ENCODE measurements at places on chromosomes 2 and 18.

DNA sequence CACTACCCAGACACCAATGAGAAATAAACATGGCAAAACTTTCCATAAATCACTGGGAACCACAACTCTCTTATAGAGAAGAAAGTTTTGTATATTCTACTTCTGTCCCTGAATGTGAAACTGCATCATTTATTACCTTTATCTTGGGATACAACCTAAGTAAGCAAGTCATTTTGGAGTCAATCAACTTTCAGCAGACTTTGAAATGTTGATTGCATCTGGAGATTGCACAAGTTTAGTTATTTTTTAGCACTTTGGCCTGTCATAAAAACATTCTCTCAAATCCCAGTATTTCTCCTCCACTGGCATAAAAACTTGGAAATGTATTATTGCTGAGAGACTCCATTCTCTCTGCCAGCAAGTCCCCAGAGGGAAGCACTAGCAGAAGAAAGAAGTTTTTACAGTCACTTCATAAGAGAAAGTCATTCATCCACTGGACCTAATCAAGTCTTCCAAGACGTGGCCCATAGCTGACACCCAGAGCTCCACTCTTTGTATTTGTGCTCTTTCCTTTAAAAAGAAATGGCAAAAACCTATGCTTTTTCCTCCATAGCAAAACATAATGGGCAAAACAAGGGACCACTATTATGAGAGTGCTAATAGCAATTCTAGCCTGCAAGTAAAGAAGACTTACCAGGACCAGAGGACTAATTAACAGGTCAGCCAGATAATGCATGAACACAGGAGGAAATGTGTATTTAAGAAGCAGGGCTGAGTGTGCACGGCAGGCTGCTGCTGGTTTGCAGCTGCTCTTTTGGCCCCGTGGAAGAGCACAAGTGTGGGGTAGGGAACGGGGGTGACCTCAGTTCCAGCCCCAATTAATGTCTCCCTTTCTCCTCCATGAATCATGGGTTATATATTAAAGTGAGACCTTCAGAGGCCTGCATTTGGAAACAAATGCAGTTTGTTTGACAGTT, 171.5 kb downstream of the INO80D start:
- no peak for DNase-seq

DNA sequence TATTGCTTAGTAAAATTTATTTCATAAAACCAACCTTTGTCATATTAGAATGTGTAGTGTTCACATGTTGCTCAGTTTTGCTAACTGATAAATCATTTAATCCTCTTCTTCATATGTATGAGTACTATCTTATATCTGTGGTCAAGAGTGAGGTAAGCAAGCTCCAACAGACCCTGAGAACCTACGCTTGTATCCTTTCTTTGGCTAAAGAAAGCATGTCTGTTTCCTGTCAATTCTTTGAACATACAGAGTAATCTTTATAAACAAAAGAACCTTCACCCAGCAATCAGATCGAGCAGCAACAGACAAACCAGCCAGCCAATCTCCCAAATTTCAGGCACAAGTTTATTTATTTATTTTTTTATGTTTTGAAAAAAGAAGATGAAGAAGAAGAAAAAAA, 6.4 kb downstream of the ADCYAP1 start:
- DNase-seq: no peak

DNA sequence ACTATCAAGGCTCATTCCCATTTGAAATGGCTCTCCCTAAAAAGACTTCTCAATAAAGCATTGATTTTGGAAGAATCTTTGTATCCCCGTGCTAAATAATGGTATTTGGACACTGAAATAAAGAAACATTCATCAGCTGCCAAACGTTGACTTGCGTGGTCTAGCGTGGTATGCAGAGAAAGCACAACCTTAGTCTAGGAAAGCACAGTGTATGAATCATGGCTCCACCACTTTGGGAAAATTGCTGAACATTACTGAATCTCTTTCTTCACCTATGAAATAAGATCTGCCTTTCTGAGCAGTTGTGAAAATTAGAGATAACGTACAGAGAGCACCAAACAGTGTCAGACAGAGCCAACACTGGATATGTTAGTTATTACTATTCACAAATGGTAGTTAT, 353.9 kb downstream of the SS18 start:
- DNase-seq: no peak

- DNase-seq: no peak
Observed at GRCh38 chr2:119064567-119064966, 94.0 kb downstream of the C1QL2 start.

DNA sequence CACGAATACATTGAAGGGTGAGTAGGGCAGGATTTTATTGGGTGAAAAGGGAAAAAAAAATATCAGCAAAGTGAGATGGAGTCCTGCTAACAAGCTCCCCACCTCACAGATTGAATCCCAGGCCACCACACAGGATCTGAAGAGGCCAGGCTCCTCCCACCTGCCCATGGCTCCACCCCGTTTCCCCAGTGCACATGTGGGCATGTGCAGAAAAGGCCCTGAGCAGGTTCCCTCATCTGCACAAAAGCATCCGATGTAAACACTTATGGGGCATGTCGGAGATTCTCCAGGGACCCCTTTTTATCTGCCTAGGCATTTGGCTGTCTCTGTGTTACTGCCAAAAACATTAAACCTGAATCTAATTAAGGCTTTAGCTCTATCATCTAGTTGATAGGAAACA, 35.2 kb downstream of the SKA1 start:
- no peak for DNase-seq

GRCh38 chr2:150133623-150134022, 353.8 kb downstream of the RND3 start:
- no peak for DNase-seq

DNA sequence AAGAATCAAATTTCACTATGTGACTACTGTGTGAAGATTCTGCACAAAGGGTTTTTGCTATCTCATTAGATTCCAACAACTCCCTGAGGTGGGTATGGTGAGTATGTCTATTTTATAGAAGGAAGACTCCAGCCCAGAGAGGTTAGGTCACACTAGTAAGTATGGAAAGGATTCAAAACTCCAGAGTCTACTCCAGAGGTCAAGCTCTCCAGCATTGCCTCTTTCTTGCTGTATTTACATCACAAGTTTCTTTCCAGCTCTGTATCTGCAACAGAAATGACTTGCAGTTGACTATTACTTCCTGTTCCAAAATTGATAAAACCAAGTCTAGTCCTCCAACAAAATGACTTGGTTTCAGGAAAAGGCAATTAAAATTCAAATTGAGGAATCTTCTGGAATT, 2.1 kb downstream of the COL4A4 start:
- no peak for DNase-seq

DNA sequence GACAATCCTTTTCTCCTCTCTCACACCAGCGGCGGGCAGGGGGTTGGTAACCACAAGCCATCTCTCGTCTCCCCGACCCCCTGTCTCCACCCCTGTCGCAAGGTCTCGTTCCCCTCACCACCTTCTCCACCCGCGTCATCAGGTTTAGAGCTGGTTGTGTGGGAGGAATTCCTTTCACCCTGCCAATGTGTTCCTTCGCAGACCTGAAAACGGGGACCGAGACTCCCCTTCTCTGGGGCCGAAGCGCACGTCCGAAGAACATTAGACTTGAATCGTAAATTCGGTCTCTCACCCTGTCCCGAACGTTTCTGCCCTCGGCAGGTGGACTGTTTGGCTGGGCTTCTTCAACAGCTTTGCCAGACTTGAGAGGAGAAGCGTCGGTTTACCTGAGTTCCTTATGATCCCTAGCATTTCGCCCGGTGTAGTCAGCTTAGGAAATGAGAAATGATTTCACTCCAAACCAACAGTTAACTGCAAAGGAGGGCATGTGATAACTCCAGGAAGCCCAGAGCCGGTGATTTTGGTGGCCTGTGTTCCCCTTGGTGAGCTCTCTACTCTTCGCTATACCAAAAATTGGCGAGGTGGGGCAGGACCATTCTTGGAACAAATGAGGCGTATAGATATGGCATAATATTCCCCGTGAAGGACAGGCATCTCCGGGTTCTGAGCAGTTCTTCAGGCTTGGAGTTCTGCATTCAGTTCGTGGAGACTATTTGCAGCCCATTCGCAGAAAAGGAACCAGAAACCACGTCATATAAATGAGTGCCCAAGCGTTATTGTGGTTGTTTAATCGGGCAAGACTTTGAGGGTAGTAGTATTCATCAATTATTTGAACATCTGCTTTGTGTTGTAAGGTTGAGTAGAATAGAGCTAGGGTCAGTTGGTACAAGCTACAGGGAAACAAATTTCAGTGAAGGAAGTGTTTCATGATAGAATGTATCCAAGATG, 694 bp downstream of the CFAP36 start:
- peak; percentile 31 for DNase-seq

DNA sequence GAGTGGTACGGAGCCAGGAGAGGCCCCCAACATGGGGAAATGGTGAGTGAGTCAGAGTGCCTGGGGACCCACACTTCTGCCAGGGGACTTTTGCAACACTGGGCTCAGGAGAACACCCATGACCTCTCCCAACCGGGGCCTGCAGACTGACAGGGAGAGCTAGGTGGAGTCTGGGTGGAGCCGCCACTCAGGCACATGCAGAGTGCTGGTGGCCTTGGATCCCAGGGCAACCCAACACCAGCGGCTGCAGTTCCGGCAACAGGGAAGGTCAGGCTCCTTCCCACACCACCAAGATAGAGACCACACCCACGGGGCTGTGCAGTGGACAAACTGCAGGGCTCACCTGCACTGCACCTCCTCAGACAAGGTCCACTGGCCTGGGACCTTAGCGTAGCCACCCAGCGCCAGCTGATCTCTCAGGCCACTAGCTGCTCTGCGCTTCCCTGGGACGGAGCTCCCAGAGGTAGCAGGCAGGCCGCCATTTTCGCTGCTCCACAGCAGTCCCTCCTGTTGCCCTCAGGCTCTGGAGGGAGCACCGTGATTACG, 99.0 kb downstream of the EFEMP1 start:
- DNase-seq: no peak

- DNase-seq: no peak
Observed at GRCh38 chr2:144669196-144669987, 149.5 kb upstream of the ZEB2 start.

GRCh38 chr2:237581751-237582746, 8.5 kb downstream of the RAB17 start:
- DNase-seq: peak; percentile 17

GRCh38 chr18:32974421-32975162, 201.8 kb upstream of the KLHL14 start:
- DNase-seq: no peak

DNA sequence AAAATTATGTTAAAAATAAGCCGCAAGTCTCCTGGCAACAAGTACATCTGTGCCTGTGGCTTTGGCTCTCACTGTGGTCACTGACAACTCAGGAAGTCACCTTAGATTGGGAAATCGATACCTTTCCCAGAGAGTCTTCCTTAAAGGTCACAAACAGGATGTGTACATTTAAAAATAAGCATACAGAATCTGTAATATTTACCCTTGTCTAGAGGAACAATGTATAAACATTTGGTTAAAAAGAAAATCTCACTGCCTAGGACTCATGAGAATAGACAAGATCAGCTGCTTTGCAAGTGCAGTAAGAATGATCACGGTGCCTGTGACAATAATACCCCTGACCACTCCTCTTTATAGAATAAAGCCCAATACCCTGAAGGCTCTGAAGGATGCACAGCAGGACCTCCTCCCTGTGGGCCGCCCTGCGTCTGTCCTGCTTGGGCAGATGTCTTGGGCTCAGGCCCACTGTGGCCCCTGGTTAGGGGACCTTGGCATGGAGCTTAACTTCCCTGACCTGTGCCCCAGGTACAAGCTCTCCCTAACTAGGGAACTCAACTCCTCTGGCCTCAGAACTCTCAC, 98.0 kb upstream of the MGAT4A start:
- no peak for DNase-seq

- DNase-seq: no peak
Observed at GRCh38 chr18:48017635-48018034, 87.2 kb upstream of the SMAD2 start.

GRCh38 chr2:39682066-39682692, 16.5 kb downstream of the TMEM178A start:
- DNase-seq: no peak

- no peak for DNase-seq
Observed at GRCh38 chr2:36393738-36394256, 38.2 kb downstream of the CRIM1 start.

GRCh38 chr2:43307046-43307445, 80.6 kb upstream of the ZFP36L2 start:
- no peak for DNase-seq

DNA sequence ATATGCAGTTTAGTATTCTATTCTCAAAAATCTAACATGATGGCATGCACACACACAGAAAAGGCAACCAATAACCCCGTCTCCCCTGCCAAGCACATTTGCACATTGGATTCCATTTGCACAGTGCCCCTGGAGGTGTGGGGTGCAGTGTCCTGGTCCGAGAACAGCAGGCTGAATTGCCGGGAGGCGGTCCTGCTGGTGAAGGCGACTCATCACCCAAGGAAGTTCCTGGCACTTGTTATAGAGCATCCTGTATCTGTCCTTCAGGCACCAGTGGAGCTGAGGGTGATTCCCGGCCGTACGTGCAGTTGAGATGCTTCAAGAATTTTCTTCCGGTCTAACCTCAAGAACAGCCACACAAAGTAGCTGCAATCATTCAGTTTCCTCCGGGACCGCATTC, 73.0 kb upstream of the RAB12 start:
- no peak for DNase-seq

- no peak for DNase-seq
Observed at GRCh38 chr2:2728635-2729034, 397.6 kb upstream of the MYT1L start.

DNA sequence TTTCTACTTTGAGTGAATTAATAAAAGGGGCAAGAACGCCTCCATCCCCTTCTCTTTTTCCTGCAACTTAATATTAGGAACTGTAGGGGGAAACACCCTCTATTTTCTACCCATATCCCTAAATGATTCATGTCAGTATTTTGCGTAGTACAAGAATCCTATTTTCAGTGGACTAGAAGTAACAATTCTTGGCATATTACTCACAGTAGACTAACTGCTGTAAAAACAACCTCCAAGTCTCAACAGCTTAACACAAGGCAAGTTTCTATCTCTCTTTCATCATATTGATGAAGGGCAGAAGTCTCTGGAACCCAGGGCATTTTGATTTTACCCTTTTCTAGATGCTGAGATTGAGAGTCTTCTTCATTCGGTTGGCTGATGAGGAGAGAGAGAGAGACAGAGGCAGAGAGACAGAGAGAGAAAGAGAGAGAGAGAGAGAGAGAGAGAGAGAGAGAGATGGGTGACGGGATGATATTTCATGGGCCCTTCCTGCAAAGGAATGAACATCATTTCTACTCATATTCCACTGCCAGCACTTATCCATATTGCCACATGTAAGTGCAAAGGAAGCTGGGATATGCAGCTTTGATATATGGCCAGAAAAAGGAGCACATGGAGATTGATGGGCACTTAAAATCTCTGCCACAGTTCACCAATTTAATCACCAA, 481.6 kb downstream of the LPIN1 start:
- no peak for DNase-seq

DNA sequence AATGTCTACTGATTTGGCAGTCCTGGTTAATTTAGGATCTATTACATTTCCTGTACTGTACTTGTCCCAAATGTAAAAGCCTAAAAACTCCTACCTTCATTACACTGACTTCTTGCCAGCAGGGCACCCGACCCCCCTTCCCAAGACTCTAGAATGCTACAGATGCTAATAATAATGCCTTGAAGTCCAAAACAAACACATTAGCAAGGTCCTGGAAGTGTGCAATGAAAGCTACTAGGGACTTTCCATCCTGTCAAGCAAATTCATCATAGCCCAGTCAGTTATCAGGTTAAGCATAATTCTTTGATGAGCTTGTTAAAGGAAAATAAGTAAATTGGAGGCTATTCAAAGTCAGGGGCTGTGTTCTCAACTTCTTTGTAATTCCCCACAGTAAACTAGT, 115.3 kb upstream of the RBBP8 start:
- no peak for DNase-seq

GRCh38 chr2:230751062-230751461, 38.4 kb downstream of the CAB39 start:
- DNase-seq: no peak
